ELR (cell line): ENCODE measurements at places on chromosomes 3 and 15.

DNA sequence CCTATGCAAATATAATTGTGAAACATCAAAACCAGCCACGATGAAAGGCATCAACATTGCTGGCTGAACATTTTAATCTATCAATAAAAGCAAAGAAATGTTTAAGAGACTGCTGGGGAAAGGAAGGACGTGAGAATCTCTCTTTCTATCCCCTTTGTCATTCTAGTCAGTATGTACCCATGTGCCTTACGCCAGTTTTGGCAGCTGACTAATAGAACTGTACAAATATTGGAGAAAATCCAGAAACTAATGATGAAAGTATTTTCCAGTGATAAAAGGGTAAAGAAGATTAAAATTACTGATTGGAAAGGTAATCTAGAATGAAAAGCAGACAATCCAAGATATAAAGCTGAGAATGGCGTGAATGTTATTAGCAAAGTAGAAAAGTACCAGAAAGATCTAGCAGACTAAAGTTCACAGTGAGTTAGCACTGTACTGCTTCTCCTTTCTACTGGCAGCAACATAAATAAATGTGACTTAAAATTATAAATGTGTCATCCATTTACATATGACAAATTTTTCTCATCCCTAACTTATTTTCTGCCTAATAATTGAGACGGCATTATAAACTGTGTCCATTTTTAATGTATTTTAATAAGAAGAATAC, 401.9 kb upstream of the CNTN4 start:
- no peak for DNase-seq

GRCh38 chr3:18556001-18556408, 130.9 kb upstream of the SATB1 start:
- no peak for DNase-seq

- DNase-seq, result peak; percentile 72
These were observed 156.7 kb upstream of the MEF2A start for GRCh38 chr15:99409097-99409473.

GRCh38 chr3:54424292-54424691, 301.9 kb downstream of the CACNA2D3 start:
- no peak for DNase-seq

GRCh38 chr15:61681038-61681418, 379.2 kb downstream of the VPS13C start:
- no peak for DNase-seq

GRCh38 chr3:76998555-76998954, 41.3 kb upstream of the ROBO2 start:
- DNase-seq, result no peak

- DNase-seq, result peak; percentile 19
These were observed 69.6 kb downstream of the EFCAB12 start for GRCh38 chr3:129358772-129359371.

DNA sequence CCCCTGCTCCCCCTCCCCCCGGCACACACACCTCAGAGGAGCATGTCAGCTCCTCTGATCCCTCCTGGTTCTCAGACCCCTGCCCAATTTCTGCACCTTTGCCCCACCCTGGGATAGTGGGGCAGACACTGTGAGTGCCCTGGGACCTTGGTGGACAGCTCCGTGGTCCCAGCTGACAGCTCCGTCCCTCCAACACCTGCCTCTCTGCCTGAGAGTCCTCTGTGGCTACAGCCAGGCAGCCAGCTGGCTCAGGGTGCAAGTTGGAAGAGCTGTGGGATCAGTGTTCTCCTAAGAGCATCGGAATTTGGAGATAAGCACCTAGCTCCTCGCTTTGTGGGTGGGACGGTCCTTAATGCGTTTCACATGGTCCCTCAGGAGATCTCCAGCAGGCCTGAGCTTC, 43.7 kb upstream of the PGPEP1L start:
- no peak for DNase-seq

GRCh38 chr15:72319985-72320671, at the start of gene CELF6:
Gene CELF6, minus strand, starts transcription at chr15:72320157. Its CDS starts 283 bp downstream, at chr15:72319874.
- peak; percentile 73 for DNase-seq

DNA sequence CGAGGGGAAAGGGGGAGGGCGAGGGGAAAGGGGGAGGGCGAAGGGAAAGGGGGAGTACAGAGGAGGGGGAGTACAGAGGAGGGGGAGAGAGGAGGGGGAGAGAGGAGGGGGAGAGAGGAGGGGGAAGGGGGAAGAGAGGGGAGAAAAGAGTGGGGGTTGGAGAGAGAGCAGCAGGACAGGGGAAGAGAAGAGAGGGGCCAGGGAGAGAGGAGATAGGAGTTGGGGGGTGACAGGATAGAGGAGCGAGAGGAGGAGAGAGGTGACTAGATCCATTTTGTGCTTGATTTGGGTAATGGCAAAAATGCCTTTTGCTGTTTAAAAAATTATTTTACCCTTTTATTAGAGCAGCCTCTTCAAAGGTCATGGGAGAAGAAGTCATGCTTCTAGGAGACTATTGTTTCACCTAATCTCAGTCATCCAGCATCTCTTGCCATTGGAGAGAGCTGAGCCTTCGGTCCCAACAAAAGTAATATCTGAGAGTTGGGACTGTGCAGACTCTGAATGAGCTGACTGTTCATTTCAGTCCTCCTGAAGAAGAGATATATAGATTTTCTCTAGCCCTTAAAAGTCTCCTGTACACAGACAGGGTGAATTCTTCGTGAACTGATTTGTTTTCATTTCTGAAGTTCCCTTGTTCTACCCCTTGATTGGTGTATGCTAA, 15.1 kb upstream of the TOP2B start:
- no peak for DNase-seq

- DNase-seq, result no peak
These were observed 68.5 kb downstream of the CPN2 start for GRCh38 chr3:194282436-194283122.

DNA sequence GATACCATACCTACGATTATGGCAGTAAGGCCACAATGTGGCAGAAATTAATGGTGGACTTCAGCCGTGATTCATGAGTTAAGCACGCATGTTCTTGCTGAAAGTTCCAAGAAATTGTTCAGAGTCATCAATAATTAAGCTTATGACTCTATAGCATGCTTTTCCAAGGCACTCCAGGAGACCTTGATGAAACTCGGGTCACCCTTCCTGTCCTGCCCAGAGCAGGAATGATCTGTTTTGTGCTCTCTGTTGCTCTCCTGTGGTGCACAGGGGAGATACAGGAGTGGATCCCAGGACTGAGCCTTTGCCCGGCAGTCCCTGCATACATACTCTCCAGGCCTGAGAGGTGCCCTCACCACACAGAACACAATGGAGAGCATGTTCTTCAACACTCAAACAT, 141.6 kb upstream of the SLC2A2 start:
- peak; percentile 67 for DNase-seq

DNA sequence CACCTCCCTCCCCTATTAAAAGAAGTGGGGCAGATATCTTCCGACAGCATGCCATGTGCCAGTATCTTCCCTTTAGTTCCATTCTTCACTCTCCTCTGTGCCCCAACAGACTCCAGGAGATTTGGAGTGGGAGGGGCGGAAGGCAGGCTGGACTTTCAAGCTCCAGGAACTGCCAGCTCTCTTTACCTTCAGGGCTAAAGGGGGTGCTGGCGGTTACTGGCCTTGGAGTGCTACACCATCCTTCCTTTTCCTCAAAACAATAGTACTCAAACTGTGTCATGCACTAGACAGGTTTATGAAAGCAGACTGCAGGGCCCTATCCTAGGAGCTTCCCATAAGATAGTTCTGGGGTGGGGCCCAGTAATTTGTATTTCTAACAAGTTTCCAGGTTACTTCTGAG, 6.0 kb downstream of the LINS1 start:
- no peak for DNase-seq

GRCh38 chr3:171363202-171363601, 97.0 kb downstream of the TNIK start:
- no peak for DNase-seq

DNA sequence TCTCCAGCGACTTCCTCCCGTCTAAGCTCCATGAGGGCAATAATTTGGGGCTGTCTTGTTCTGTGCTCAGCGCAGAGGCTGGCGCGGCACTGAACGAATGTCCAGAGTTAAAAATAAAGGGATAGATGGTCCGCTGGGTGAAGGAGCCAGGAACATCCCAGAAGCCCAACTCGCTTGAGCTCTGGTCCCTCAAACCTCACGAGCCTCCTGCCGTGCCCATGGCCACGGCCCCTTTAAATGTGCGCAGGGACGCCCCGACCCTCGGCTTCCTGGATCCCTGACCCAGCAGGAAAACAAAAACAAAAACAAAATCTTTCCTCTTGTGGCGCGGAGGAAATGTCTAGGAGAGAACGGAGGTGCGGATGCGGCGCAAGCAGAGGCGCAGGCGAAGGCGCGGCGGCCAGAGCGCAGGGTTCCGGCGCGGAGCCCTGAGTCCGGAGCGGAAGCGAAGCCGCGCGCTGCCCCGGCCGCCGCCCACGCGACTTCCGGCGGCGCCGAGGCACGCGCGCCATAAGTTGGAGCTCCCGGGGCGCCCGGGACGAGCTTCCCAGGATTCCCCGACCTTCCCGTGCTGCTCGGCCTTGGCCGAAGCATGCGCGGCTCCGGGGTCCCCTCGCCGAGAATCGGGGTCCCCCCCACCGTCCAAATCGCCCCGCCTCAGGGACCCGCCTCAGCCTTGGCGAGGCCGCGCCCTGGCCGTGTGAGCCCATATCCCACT, 52.9 kb upstream of the WNT7A start:
- no peak for DNase-seq

DNA sequence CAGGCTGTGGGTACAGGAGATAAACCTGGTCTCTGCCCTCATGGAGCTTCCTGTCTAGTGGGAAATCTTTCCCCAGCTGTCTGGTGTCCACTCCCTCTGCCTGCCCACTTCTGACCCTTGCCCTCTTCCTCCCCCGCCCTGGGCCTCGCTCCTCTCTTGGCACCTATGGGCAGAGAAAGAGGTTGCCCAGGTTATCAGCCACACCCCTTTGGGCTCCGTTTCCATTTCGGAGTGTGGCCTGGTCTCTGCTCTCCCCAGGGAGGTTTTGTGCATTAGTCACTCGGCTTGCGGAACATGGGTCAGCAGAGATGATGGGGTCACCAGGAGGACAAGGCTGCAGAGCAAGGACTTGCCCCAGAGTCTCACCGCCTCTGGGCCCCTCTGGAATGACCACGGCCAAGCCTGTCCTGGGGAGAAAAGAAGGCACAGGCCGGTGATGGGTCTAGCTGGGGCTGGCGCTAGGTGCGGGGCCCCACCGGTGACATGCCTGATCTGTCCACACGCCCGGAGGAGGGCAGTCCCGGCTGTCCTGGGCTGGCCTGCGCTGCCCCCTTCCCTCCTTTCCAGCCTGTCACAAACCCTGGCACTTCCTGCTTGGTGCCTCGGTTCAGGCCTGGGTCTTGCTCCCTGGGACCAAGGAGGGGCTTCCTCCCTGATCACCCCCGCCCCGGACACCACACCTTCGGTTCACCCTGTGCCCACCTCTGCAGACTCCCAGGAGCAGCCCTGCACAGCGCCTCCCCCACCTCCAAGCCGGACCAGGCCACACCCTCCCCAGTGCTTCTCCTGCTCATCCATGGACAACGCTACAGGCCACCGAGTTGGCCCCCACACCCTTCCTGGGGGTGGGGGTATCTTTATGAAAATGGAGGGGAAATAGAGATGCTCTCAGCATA, 35.6 kb upstream of the MUC4 start:
- DNase-seq, result peak; percentile 86

DNA sequence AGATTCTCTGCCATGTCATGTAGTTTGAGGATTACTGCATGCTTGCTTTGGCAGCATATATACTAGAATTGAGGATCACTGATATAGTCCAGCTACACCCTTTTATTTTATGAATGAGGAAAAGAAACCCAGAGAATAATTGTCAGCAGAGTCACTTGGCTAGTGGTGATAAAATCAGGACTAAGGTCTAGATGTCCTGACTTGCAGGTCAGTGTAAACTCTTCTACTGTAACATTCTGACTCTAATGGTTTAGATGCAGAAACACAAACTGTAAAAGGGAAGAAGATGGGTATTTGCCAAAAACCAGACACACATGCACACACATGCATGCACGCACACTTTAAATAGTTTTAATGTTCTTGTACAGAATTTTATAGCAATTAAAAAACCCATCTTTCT, 97.5 kb downstream of the ARHGEF26 start:
- DNase-seq, result no peak

GRCh38 chr3:115099134-115099985, 47.7 kb downstream of the ZBTB20 start:
- DNase-seq, result no peak
